Left cardiac atrium (tissue), 4 donors: ENCODE measurements at places on chromosomes 12 and 14. TPM values are rescaled to one million over a fixed set of nuclear protein-coding genes. Genes with fewer than 3 reads are reported as not detected.

GRCh38 chr12:47247418-47247817, 167.7 kb upstream of the AMIGO2 start:
- no peak for DNase-seq

DNA sequence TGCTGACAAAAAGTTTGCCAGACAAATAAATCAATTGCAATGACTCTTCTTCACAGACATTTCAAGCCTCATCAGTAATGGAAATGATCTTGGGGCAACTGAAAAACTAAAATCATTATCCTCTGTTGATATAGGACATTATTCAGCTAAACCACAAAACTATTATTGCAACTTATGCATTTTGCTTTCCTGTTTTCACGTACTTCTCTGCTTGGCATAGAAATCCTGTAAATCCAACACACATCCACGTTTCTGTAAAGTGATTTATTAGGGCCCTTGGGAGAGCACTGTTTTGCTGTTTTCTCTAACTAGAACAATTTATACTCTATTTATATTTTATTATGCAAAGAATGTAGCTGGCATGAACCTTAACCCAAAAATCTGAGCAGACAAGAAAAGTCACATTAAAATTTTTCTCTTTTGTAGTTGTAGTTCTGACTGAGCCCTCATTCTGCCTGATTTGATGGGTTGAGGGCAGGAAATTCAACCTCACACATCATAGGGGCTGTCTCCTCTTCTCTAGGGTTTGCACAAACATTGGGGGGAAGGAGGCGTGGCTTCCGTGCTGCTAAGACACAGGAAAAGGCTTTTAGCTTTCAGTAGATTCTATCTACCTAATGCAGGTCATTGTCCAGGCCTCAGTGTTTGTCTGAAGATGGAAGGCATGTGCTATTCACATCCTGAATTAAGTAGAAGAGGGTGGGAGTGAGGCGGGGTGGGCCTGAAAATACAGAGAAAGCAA, 11.5 kb upstream of the NUP107 start:
- peak; percentile 53 for DNase-seq

- no peak for DNase-seq
Observed at GRCh38 chr14:102223682-102224081, 81.3 kb downstream of the MOK start.

GRCh38 chr12:16611146-16611545, 5.2 kb upstream of the LMO3 start:
- no peak for DNase-seq

- no peak for DNase-seq
Observed at GRCh38 chr14:104075530-104076151, 9.9 kb upstream of the ASPG start.

DNA sequence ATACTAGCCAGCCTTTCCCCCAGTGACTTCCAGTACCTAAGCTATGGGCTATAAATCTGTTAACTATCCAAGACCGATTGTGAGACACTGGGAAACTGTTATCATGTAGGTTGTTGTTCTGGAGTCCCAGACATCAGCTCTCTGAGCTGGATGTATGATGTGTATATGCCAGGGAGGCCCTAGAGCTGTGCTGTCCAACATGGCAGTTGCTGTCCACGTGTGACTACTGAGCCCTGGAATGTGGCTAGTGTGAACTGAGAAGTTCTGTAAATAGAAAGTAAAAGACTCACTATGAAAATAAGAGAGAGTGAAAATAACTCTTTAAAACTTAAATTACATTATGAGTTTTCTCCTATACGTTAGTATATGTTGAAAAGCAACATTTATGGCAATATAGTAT, 755.8 kb upstream of the FBXO33 start:
- no peak for DNase-seq

- DNase-seq, result no peak
Observed at GRCh38 chr12:64160711-64161060, 61.4 kb downstream of the KICS2 start.

Gene FERMT2
- 113 TPM for total RNA-seq

Gene SLC5A8
- total RNA-seq, result not detected

- DNase-seq, result no peak
Observed at GRCh38 chr14:98651037-98651436, 621.0 kb downstream of the BCL11B start.

DNA sequence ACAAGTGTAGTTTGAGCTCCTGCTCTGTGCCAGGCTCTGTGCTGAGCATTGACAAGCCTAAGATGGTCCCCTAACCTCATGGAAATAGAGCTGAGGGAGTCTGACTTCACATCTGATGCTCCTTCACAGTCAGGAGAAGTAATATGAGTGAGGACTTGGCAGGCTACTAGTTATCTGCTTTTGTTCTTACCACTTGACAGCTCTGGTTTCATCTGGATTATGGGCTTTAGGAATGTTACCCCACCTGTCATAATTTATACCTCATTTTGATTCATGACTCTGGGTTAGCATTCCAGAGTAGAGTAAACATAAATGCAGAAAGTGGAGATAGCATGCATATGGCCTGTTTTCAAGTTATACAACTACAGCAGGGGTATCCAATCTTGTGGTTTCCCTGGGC, 40.5 kb downstream of the ATP6V1D start:
- no peak for DNase-seq
